Glutamatergic neuron (in vitro differentiated cells): ENCODE measurements at places on chromosomes 12 and 14.

DNA sequence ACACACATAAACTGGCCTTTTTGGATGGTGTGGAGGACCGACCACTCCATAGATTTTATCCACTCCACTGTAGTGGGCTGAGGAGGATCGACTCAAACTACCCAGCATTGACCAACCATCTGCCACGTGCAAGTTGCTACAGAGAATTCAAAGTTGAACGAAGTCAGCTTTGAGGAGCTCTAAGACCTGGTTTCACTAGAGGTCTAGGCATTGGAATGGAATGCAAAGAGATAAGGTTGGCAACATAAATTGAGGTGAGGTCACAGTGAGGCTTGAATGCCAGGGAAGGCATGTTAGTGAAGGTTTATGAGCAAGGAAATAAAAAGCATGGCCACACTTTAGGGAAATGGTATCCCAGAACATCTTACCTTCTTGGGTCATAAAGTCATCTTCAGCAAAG lies 14.5 kb downstream of the VWF start:
- DNase-seq = no peak

DNA sequence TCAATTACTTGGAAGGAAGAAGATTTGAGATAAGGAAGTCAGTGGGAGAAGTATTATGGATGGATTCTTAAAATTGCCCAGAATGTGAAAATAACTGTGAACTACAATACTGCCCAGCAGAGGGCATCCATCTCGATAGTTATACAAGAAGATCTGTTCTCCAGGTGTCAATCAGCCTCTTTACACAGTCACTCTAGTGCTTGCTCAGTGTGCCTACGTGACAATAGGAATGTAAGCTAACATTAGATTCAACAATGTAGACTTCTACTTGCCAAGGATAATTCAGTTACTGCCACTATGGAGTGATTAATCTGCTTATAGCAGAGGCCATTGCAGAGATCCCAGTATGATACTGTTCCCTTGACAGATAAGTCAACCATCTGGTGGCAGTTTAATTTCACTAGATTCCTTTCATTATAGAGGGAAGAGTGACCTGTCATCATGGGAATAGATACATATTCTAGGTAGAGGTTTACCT lies 10.6 kb upstream of the MAP4K5 start:
- DNase-seq = no peak

DNA sequence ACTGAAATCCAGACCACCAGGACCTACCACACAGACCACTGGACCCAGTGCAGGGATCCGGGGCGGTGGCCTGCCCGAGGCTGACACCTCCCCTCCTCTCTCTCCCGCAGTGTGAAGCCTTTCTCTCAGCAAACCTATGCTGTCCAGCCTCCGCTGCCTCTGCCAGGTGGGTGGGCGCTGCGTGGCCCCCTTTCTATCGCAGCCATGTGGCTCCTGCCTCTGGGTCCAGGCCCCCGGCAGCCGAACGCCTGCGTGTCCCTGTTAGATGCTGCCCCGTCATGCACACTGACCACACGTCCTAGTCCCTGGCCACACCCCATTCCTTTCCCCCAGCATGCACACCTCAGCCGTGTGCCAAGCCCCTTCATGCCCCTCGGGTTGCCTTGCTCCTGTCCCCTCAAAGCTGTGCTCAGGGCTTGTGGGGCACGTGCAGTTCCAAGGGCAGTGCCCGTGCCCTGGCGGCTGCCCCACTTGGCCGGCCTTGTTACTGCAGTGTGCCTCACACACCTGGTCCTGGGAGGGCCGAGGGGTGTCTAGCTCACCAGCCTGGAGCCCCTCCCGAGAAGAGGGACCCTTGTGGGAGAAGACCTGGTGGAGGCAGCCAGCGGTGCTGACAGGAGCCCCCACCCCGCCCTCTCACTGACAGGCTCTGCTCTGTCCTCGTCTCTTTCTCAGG lies 58.0 kb upstream of the TSPAN9 start:
- no peak for DNase-seq

DNA sequence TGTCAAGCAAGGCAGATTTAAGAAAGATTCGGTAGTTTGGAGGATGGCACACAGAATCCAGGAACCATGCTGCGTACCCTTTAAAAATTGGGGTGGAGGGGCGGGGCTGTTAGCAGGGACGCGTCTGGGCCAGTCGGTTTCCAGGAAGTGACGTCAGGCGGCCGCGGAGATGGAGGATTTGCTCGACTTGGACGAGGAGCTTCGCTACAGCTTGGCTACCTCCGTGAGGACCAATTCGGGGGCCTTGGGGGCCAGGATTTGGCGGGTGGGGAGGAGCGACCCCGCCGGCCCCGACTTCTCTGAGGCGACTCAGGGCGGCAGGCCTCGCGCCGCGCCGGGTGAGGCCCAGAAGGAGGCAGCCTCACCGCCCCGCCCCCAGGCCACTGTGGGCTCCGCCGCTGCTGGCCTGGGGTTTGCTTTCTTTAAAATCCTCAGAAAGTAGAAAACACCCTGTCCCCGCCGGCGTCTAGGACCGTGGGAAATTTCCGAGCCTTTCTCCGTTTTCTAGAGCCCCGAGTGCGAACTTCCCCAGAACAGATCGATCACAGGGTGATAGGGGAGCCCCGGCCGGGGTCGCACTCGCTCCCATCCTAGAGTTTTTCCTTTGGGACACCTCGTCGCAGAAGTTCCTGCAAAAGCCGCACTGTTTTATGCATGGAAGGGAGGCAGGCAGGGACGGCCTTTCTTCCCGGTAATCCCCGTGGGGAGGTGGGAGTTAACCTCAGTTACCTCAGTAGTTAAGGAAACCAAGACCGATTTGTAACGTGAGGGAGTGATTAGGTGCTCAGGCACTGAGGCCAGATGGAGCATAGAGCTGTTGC lies at the start of gene IFT43:
Gene IFT43 (plus strand): TSS at position 146 of the 821 bp plus-strand sequence. CDS start 24 bp downstream, at position 170.
- DNase-seq = peak; percentile 88

DNA sequence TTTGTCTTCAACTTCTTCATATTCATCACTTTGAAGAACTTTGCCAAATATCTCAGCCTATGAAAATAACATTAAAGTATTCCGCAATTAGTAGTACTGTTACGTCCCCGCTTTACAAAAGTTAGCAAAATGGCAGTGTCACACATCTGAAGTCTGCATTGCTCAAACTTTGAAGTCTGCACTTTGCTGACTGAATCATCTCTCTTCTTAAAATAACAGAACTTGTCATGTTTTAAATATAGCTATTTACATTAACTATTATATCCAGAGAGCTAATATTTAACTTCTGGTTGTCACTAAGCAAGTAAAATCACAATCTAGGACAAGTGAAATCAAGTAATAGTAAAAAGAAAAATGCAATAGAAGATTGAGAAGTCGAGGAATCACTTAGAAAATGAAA lies 34.5 kb downstream of the IPO8 start:
- no peak for DNase-seq

- no peak for DNase-seq
Observed at GRCh38 chr12:121062391-121063045, 23.5 kb upstream of the OASL start.

- DNase-seq = no peak
Observed at GRCh38 chr12:114218136-114218535, 187.8 kb downstream of the TBX5 start.

- DNase-seq = peak; percentile 22
Observed at GRCh38 chr14:36582011-36582873, at the start of gene NKX2-8. NKX2-8 (minus strand) TSS chr14:36582614; CDS start chr14:36582389, 225 bp downstream.

DNA sequence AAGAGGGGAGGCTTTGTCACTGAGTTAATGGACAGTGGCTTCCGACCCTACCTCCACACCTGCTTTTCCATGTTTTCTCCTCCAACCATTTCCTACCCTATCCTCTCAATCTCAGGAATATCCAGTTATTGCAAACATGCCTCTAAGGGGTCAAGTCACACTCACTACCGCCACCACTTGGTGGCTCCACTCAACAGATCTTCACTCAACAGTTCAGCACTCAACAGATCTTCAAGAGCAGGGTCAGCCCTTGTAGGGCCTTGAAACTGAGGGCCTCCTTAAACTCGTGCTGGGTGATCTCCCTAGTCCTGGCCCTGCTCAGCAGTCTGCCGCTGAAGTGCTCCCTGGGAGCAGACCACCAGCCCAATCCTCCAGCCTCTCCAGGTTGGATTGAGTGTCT lies 14.2 kb downstream of the ZNF641 start:
- no peak for DNase-seq

DNA sequence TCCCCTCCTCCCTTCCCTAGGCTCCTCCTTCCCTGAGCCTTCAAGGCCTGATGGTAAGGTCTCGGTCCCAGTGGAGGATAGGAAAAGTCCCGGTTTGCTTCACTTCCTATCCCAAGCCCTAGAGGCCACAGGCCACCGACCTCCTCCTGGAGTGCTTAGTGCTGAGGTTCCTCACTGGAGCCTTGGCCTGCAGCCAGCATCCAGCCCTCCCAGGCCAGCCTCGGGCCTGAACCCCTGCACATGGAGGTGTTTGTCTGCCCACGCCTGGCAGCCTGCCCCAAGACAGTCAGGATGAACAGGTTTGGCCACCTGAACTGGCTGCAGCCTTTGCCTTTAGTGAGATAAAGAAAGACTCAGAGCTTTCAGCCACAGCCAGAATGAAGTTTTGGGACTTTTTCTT lies 15.8 kb upstream of the KRT7 start:
- no peak for DNase-seq

DNA sequence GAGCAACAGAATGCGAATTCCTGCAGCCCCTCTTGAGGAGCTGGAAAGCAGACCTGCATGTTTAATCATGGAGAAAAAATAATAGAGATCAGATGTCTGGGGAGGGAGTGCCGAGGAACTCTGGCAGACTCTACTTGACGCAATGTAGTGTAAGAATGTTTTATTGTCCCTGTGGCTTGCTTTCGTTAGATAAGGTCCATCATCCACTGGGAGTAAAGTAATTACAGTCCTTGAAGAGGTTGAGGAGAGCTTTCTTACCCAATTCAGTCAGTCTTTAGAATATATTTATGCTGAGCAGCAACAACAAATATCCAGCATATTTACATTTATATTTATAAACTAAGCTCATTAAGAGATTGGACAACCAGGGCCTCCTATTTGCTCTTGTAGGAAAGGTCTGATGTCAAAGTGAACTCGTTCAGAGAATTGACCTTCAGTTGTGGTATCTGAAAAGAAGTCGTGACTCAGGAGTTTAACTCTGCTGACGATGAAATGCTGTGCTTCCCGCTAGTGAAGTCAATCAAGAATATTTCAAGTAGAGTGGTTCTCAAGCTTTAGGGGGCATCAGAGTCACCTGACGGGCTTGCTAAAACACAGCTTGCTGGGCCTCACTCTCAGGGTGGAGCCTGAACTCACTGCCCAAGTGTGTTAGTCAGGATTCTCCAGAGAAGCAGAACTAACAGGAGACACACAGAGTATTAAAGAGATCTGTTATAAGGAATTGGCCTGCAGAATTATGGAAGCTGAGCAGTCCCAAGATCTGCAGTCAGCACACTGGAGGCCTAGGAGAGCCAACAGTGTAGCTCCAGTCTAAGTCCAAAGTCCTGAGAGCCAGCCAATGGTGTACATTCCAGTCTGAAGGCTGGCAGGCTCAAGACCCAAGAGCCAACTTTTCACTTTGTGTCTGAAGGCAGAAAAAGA lies 139.3 kb upstream of the LMNTD1 start:
- DNase-seq = no peak

DNA sequence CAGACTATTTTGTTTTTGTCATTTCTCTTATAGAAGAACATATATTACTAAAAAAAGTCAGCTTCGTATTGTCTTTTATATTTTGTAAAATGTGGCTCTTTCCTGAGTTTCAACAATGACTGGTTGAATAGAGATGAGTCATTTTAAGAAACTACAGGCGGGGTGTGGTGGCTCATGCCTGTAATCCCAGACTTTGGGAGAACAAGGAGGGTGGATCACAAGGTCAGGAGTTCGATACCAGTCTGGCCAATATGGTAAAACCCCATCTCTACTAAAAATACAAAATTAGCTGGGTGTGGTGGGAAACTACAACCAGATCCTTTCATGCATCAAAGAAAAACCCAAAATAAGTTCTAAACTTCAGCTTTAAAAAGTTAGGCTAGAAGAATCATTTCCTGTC lies 28.8 kb downstream of the HECTD4 start:
- no peak for DNase-seq

- DNase-seq = no peak
Observed at GRCh38 chr14:36723530-36723929, 61.9 kb downstream of the PAX9 start.

GRCh38 chr14:79580906-79581305 lies 630.4 kb downstream of the DIO2 start:
- DNase-seq = no peak

GRCh38 chr12:115543269-115543668 lies 734.2 kb downstream of the MED13L start:
- no peak for DNase-seq

DNA sequence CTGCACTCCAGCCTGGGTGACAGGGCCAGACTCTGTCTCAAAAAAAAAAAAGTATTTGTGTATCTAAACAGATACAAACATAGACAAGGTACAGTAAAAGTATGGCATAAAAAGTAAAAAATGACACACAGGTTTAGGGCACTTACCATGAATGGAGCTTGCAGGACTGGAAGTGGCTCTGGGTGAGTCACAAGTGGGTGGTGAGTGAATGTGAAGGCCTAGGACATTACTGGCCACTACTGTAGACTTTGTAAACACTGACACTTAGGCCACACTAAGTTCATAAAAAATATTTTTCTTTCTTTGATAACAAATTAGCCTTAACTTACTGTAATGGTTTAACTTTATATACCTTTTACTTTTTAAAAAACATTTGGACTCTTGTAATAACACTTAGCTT lies 38.0 kb upstream of the EIF5 start:
- DNase-seq = no peak

DNA sequence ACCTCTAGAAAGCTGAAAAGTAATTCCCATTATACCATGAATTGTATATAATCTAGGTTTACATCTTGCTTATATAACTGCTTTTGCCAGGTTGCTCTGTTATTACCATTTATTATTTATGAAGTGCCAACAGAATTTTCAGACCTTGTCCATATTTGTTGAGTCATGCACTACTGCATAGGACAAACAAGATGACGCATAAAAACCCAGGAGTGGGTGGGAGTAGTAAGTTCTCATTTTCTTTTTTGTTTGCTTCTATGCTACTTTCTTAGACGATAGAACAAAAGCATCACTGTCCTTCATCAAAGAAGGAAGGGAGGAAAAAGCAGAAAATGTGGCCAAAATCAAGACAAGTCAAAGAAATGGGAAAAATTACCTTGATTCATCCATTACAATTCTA lies 119.0 kb upstream of the RASSF8 start:
- no peak for DNase-seq
